ENCODE measurements at places on chromosomes 1 and 21. TPM values are rescaled to one million over a fixed set of nuclear protein-coding genes. Genes with fewer than 3 reads are reported as not detected.

The IGSF9 gene
- total RNA-seq = not detected

DNA sequence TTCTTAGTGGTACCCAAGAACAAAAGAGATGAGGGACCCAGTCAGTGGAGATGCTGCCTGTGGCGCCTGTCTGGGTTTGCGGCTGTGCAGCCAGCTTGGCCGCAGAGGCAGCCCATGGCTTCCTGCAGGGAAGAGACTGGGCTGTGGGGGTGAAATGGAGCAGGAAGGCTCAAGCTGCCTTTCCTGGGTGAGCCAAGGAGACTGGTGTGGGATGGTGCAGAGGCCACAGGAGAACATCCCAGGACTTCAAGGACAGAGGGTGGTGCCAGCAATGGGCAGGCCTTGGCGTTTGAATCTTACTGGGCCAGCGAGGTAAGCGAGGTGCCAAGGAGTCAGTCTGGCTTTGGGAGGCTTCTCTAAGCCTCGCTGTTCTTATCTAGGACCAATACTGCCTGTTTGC lies 26.4 kb downstream of the KCNA10 start:
- DNase-seq = no peak
- H3K36me3 ChIP-seq = no peaks in the 10 kb centered on the region
- H3K27me3 ChIP-seq = no peaks in the 10 kb centered on the region

- no peak overlapping the region for H3K27ac ChIP-seq
- H3K27me3 ChIP-seq = no peaks in the 10 kb centered on the region
- H3K4me1 ChIP-seq = peaks cover 17% of the 10 kb centered on the region
- no peak overlapping the region for H3K4me3 ChIP-seq
- H3K36me3 ChIP-seq = no peaks in the 10 kb centered on the region
- DNase-seq = no peak
These were observed 709 bp downstream of the NECTIN4 start for GRCh38 chr1:161088587-161089110.

The CFHR3 gene
- not detected for total RNA-seq

DNA sequence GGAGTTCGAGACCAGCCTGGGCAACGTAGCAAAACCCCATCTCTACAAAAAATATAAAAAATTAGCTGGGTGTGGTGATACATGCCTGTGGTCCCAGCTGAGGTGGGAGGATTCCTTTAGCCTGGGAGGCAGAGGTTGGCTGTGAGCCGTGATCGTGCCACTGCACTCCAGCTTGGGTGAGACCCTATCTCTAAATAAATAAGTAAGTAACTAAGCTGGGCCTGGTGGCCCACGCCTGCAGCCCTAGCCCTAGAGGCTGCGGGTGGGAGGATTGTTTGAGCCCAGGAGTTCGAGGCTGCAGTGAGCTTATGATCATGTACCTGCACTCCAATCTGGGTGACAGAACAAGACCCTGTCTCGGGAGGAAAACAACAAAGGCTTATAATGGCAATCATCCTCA lies 4.6 kb downstream of the CLIC4 start:
- no peak overlapping the region for H3K27ac ChIP-seq
- H3K36me3 ChIP-seq = no peaks in the 10 kb centered on the region
- peaks cover 8% of the 10 kb centered on the region for H3K27me3 ChIP-seq
- no peak overlapping the region for H3K4me3 ChIP-seq
- DNase-seq = no peak

- DNase-seq = no peak
- no peaks in the 10 kb centered on the region for H3K36me3 ChIP-seq
- H3K4me1 ChIP-seq = no peaks in the 10 kb centered on the region
- H3K4me3 ChIP-seq = no peak overlapping the region
- H3K27ac ChIP-seq = no peak overlapping the region
These were observed 37.3 kb upstream of the MORC3 start for GRCh38 chr21:36282568-36283230.

GRCh38 chr1:21143752-21144151 lies 32.9 kb downstream of the EIF4G3 start:
- DNase-seq = no peak
- H3K4me1 ChIP-seq = peaks cover 15% of the 10 kb centered on the region
- H3K27me3 ChIP-seq = no peaks in the 10 kb centered on the region
- no peak overlapping the region for H3K4me3 ChIP-seq
- H3K36me3 ChIP-seq = no peaks in the 10 kb centered on the region

- no peak overlapping the region for H3K27ac ChIP-seq
- peaks cover 3% of the 10 kb centered on the region for H3K27me3 ChIP-seq
- peaks cover 4% of the 10 kb centered on the region for H3K36me3 ChIP-seq
- no peak for DNase-seq
- H3K4me3 ChIP-seq = no peak overlapping the region
These were observed 72.2 kb downstream of the SERINC2 start for GRCh38 chr1:31485166-31485565.

The RGS13 gene
- total RNA-seq = 1.1 TPM

DNA sequence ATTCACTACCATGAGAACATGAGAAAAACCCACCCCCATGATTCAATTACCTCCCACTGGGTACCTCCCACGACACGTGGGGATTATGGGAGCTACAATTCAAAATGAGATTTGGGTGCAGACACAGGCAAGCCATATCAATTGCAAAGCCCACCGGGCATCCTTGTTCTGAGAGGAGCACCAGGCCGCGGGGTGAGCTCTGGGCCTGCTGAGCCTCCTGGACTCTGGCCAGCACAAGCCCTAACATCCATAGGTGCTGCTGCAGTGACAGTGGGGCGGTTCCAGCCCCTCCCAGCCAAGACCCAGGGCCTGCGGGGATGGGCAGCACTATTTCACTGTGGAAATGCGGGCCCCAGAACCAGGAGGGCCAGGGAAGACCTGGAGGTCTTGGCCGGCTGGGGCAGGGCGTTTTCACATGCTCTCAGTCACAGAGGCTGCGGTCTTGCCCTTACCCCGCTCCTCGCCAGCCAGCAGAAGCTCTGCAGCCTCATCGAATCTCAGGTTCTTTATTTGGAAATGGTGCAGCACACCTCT lies 103.8 kb downstream of the PCBP3 start:
- no peak overlapping the region for H3K27ac ChIP-seq
- no peaks in the 10 kb centered on the region for H3K36me3 ChIP-seq
- H3K27me3 ChIP-seq = no peaks in the 10 kb centered on the region
- no peak overlapping the region for H3K4me3 ChIP-seq
- no peaks in the 10 kb centered on the region for H3K4me1 ChIP-seq
- DNase-seq = no peak

GRCh38 chr21:42684109-42684916 lies 30.9 kb downstream of the PDE9A start:
- peaks cover 31% of the 10 kb centered on the region for H3K4me1 ChIP-seq
- peak overlapping the region; percentile 82 for H3K27ac ChIP-seq
- no peak for DNase-seq
- peak overlapping the region; percentile 81 for H3K4me3 ChIP-seq
- H3K27me3 ChIP-seq = no peaks in the 10 kb centered on the region
- no peaks in the 10 kb centered on the region for H3K36me3 ChIP-seq

- H3K4me3 ChIP-seq = no peak overlapping the region
- DNase-seq = no peak
- H3K27ac ChIP-seq = no peak overlapping the region
- H3K36me3 ChIP-seq = no peaks in the 10 kb centered on the region
- H3K27me3 ChIP-seq = peaks cover 3% of the 10 kb centered on the region
- peaks cover 46% of the 10 kb centered on the region for H3K4me1 ChIP-seq
These were observed 34.1 kb upstream of the BTG2 start for GRCh38 chr1:203271018-203271743.

DNA sequence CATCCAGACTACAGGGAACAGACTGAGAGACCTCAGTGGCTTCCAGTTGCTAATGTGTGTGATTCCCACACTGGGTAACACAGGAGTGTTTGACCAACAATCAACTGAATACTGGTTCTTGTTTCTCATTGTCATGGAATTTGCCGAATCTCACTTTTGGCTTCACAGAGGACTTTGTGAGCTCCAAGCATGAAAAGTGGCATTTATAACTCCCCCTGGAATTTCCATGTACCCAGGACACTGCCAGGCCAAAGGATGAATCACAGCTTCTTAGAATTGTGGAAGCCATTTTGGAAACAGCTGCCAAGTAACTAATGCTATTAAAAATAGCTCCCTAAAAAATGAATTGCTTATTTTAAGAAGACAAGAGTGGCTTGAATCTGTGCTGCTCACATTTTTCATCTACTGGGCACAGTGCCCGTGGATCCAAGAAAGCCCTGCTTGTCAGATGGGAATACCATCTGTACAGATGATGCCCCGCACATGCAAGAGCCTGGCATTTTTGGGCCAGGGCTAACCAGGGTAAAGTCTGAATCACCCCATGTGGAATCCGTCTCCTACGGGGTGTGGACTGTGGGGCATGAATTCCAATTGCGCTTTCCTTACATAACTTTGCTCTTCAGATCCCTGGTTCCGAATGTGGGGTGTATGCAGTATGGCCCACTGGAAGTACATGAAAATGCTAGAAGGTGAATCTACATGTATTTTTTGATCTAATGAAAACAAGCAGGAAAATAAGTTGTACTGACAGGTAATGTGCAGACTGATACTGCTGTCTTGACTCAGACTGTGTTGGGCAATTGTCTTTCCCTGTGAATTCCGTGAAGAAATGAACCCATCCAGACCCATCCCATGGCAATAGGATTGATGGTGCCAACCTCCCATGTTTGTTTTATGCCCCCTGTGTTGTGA lies 487.3 kb downstream of the SIPA1L2 start:
- no peaks in the 10 kb centered on the region for H3K4me1 ChIP-seq
- no peaks in the 10 kb centered on the region for H3K36me3 ChIP-seq
- H3K4me3 ChIP-seq = no peak overlapping the region
- no peak for DNase-seq

The TTC39A gene
- not detected for total RNA-seq

GRCh38 chr1:50852889-50853288 lies 107.2 kb downstream of the FAF1 start:
- H3K36me3 ChIP-seq = peaks cover 6% of the 10 kb centered on the region
- H3K27me3 ChIP-seq = no peaks in the 10 kb centered on the region
- no peak overlapping the region for H3K4me3 ChIP-seq
- no peak for DNase-seq

- DNase-seq = no peak
- H3K27ac ChIP-seq = no peak overlapping the region
- peaks cover 14% of the 10 kb centered on the region for H3K4me1 ChIP-seq
- H3K36me3 ChIP-seq = no peaks in the 10 kb centered on the region
These were observed 5.0 kb upstream of the DUSP23 start for GRCh38 chr1:159775716-159776115.

DNA sequence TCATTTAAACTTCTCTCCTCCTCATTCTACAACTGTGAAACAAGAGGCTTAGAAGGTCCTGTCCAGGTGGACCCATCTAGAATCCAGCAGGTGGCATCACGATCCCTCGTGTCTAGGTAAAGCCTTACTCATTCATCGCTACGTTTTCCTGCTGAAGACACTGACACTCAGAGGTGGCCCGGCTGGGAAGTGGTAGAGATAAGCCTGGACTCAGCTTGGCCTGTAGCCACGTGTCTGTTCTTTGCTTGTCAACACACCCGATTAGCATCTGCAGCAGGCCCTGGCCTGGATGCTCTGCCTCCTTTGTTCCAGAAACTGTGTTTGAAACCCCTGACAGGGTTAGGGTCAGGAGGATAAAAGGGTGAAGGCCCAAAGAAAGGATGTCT lies 43.4 kb downstream of the PARP1 start:
- no peak for DNase-seq
- no peak overlapping the region for H3K27ac ChIP-seq
- H3K27me3 ChIP-seq = no peaks in the 10 kb centered on the region
- peaks cover 11% of the 10 kb centered on the region for H3K36me3 ChIP-seq
- H3K4me1 ChIP-seq = peaks cover 5% of the 10 kb centered on the region

The HCN3 gene
- total RNA-seq = 2.0 TPM

DNA sequence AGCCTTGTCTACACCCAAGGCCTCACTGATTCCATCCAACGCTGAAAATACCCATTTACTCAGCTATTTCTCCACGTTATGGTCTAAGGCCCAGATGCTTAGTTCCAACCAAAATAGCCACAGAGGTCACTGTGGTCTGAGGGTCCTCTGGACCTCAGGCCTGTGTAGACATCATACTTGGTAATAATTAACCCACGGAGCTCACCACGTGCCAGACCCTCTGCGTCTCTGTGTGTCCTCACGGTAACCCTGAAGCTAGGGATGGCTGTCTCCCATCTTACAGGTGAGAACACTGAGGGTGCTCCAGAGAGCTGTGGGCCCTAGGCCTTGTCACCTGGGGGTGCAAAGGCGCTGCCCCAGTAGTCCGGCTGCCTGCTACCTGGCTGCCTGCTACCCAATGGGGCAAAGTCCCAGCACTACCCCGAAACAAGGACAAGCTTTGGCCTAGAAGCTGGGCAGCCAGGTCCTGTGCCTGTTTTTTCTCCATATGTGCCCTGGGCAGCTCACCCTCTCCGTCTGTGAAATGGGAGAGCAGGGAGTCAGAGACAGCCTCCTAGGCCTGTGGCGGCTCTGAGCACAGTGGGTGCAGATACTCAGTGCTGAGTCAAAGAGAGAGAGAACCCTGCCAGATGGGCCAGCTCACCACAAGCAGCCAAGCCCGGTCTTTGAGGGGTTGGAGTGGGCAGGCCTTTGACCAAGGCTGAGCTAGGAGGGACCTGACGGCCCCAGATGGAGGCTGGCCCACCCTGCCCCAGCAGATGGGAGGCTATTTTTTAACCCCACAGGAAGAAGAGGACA lies 17.0 kb upstream of the RUNX3 start:
- H3K27me3 ChIP-seq = no peaks in the 10 kb centered on the region
- DNase-seq = no peak
- peaks cover 52% of the 10 kb centered on the region for H3K4me1 ChIP-seq
- H3K27ac ChIP-seq = peak overlapping the region; percentile 83
- peak overlapping the region; percentile 51 for H3K4me3 ChIP-seq
- peaks cover 3% of the 10 kb centered on the region for H3K36me3 ChIP-seq

GRCh38 chr1:171742577-171742922 lies 685 bp upstream of the VAMP4 start:
- no peaks in the 10 kb centered on the region for H3K36me3 ChIP-seq
- peak overlapping the region; percentile 97 for H3K27ac ChIP-seq
- H3K4me1 ChIP-seq = peaks cover 52% of the 10 kb centered on the region
- no peak for DNase-seq

GRCh38 chr1:64886877-64887276 lies 79.5 kb downstream of the JAK1 start:
- peaks cover 10% of the 10 kb centered on the region for H3K36me3 ChIP-seq
- no peak overlapping the region for H3K27ac ChIP-seq
- H3K27me3 ChIP-seq = no peaks in the 10 kb centered on the region

GRCh38 chr1:238777551-238777950 lies 608.8 kb upstream of the CHRM3 start:
- DNase-seq = no peak
- H3K36me3 ChIP-seq = no peaks in the 10 kb centered on the region
- no peaks in the 10 kb centered on the region for H3K27me3 ChIP-seq
- H3K4me3 ChIP-seq = no peak overlapping the region
- no peak overlapping the region for H3K27ac ChIP-seq
- no peaks in the 10 kb centered on the region for H3K4me1 ChIP-seq

The PPIAL4G gene
- total RNA-seq = 0.24 TPM

DNA sequence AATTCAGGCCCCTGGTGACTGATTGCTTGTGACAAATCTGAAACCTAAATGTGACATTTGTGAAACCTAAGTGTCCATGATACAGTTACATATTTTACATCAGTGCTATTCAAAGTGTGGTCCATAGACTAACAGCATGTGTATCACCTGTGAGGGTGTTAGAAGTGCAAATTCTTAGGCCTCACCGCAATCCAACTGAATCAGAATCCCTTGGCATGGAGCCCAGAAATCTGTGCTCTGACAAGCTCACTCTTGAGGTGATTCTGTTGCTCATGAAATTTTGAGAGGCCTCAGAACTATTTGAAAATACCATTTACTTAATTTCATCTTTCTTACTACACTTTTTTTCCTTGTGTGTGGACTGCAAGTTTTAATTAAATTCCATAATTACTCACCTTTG lies 587.9 kb downstream of the ADGRL2 start:
- H3K36me3 ChIP-seq = no peaks in the 10 kb centered on the region
- no peaks in the 10 kb centered on the region for H3K27me3 ChIP-seq
- H3K4me3 ChIP-seq = no peak overlapping the region
- no peak overlapping the region for H3K27ac ChIP-seq

Measured in natural killer cell treated with Interleukin-12 subunit alpha and Interleukin-12 subunit beta and Interleukin-15 and Interleukin-18, amount 100 ng/mL, for 72 hours (primary cell).